Right renal pelvis (tissue), 4 donors: ENCODE measurements at places on chromosomes 13 and 19.

DNA sequence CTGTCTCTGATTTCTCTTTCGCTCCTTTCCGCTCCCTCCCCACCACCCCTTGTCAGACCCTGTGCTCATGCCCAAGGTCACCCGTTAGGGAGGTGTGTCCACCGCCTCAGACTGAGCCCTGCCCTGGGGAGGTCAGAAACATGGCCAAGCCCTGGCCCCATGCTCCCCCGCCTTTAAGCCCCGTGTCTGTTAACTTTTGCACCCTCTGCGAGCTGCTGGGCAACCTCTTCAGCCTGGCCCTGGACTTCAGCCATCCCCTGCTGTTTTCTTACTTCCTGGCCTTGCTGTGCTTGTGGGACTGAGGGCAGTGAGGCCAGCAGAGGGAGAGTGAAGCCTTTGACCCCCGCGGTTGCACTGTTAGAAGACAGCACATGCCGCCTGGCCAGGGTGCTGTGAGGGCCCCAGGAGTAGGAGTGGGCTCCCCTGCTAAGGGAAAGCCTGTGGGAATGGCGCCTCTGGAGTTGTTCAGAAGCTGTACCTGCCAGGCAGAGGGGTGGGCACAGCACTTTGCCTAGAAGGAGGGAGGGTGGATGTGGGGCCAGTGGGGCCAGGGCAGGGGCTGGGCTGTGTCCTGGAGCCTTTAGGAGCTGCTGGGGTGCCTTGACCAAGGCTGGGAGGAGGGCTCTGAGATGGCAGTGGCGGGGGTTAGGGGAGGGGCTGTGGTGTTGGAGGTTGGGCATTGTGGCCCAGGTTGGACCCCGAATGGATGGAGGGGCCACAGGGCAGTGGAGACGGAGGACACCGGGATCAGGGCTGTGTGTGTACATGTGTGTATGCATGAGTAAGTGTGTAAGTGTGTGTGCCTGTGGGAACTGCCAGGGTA lies 7.9 kb downstream of the UPF1 start:
- no peak for DNase-seq

DNA sequence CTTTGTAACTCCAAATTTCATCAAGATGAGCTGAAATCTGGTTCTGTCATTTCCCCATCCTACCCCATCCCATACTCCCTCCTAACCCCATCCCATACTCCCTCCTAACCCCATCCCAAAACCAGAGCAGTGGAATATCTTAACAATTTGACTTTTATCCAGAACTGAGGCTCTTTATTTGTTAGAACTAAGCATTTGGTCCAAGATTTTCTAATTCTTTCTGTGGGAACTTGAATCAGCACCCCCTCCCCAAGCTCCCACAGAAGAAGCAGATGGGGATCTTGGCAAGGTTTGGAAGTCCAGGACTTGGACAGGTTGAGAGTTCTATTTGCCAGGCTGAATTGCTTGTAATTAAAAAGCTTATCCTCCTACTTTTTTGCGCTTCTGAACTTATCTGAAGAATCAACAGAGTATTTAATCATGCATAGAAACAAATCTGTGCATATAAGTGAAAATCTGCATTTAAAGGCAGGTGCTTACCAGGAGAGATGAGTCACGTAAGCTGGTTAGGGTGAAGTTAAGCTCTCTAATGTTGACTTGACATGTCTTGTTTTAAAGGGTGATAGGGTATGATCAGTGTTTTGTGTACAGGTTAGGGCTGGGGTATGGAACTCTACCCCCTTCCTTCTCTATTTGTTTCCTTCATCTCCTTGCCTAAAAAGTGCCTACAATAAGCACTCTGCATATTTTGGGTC lies 111.1 kb downstream of the COG6 start:
- no peak for DNase-seq

- DNase-seq, result no peak
Measured at GRCh38 chr19:19371059-19371458, 34.4 kb upstream of the GATAD2A start.

DNA sequence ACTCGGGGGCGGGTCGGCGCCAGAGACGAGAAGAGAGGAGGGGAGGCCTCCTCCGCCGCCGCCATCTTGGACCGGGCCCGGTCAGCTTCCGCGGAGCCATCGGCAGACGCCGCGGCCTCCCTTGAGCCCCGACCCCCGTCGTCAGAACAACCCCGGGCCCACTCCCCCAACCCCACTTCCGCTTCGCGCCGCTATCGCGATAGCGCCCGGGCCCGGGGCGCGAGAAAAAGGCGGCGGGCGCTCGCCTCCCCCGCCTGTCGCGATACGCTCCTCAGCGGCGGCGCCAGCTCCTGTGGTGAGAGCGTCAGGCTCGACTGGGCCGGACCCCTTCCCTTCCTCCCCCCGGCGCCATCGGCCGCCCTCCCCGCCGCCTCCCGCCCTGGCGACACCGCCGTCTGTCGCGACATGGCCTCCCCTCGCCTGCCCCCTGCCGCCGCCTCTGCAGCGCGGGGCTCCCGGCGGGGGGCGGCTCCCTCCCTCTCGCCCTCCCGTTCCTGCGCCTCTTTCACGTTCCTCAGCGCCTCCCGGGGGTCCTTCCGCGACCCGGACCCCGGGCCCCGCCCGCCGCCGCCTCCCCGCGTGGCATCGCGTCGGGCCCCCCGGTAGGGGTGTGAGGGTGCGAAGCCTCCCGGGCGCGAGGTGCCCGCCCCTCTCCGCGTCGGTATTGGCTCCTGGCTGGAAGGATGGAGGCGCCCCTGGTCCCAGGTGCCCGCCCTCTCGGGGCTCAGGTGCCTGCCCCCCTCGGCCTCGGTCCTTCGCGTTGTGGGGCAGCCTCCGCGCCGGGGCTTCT lies at the start of gene CNOT3:
Gene CNOT3, plus strand, starts transcription at position 64 of the 790 bp plus-strand sequence. CDS start 5,217 bp downstream, outside the sequence.
- no peak for DNase-seq

- no peak for DNase-seq
Measured at GRCh38 chr13:43339805-43340550, 316.6 kb downstream of the DNAJC15 start.
